Islet precursor cell (in vitro differentiated cells): ENCODE measurements at places on chromosomes 2 and 18.

DNA sequence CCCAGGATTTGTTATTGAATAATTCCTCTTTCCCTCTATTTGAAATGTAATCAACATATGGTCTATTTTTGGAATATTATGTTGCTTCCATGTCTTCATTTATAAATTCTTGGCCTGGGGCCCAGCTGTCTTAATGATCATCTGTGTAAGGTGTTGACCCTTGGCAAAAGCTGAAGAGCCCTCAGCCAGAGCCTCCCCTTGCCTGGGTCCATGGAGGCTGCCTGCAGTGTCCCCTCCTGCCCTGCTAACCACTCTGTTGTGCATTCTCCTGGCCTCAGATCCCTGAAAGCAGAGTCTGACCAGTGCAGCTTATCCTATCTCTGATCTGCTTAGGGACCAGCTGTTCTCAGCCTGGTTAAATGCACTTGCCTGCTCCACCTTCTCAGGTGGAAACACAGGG is 226.1 kb upstream of the APCDD1 start:
- DNase-seq, result no peak

- no peak for DNase-seq
These were observed 20.2 kb downstream of the CACNB4 start for GRCh38 chr2:152078662-152079061.

DNA sequence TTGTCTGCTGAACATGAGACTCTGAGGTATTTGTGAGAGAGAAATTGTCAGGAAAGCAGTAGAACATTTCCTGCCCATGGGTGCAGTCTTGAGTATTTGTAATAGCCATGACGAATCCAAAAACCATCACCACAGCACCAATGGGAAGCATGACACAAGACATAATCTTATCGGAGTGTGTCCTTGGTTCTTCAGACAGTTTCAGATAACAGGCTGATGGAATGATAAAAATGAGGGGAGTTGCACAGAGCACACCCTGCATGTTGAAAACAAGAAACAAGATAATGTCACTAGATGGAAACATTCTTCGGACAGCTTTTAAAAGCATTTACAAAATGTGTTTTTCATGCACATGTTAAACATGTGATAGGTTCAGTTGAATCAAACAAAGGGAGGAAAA is 56.9 kb downstream of the SLC38A11 start:
- no peak for DNase-seq

DNA sequence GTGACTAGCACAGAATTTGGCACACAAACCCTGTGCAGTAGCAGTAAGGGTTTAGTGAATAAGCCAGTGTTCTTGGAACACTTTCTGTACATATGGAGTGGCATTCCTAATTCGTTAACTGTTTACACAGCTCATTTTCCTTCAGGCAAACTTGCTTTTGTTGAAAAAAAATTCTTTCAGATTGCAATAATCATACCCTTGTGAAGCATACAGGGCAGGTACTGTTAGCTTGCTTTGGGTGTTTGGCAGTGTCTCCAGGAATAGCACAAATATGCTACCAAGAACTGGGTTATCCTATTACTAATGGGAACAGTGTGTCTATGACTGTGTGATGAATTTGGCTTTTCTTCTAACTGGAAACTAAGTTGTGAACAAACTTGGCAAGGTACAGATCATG is 33.4 kb downstream of the UGP2 start:
- no peak for DNase-seq

DNA sequence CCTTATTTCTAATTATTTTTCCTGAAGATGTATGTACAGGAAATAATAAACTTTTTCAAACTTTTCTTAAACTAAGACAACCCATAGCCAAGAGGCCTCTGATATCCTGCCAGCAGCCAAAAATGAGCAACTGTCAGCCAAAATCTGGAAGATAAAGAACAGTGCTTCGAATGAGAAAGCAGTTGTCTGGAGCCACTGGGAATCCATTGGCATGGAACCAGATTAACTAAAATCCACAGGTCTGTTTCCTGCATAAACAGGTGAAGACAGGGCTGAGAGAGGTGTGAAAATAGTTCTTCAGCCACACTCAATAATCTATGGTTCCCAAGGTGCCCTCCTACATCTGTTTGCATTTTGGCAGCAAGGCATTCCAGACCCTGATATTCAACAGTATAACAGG is 1076.7 kb upstream of the PIK3C3 start:
- DNase-seq, result no peak

DNA sequence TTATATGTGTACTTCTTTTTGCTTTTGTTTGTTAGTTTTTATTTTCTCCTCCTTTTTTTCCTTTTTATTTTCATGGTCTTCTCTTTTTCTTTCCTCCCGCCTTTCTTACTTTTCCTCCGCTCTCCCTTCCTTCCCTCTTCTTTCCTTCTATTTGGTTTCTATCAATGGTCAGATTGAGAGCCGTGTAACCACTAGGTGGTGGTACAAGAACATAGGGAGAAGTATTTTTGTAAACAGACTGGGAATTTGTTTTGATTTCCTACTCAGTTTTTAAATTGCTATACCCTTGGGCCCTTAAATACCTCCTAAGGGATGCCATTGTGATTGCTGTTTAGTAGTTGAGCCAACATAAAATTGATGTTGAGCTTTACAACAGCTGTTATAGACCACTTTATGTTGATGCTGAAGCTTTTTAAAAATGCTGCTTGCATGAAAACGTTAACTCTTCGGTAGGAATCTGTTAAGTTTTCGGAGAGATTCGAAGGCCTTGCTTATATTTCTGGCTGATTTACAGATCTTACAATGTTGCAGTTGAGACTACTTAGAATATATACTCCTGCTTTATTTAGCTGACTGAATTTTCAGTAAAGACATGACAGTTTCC is 124.2 kb downstream of the UBE2E3 start:
- no peak for DNase-seq

- DNase-seq, result peak; percentile 41
These were observed 561.9 kb upstream of the ID2 start for GRCh38 chr2:8119782-8120505.

DNA sequence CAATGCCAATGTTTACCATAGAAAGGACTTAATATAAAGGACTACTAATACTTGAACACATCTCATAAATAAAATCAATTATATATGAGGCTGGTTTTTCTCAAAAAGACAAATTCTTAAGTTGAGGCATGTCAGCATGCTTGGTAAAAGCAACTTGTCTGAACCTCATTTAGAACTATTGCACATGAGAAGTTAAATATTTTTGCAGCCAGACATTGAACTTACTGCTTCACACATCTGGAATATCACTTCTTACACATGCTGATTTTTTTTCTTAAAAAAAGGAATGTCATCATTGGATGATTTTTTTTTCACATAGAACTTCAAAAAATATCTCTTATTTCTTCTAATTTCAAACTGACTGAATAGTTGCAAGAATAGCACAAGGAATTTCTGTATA is 609.0 kb downstream of the EPHA4 start:
- no peak for DNase-seq

DNA sequence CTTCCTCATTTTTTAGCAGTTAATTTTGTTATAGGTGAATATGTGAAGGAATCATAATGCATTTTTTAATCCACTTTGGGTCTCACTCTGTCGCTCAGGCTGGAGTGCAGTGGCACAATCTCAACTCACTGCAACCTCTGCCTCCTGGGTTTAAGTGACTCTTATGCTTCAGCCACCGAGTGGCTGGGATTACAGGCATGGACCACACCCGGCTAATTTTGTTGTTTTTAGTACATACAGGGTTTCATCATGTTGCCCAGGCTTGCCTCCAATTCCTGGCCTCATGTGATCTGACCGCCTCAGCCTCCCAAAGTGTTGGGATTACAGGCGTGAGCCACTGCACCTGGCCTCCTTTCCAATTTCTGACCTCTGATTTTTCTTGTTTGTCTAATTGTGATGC is 17.7 kb downstream of the SCYGR5 start:
- DNase-seq, result no peak

DNA sequence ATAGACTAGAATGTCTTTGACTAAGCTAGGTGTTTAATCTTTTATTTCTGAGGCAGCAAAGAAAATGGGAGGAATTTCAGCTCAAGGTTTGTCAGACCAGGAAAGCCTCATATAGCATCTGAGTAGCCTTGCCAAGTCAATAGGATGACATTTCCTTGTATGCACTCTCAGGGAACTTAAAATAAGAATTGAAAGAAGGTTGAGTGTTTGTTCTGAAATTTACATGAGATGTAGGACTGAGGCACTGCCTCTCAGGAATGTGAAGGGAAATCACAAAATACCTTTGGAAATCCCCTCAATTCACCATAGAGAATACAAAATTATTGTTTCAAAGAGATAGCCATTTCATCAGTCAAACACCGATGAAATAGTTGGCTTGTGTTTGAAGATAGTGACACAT is 392.0 kb upstream of the NRP2 start:
- DNase-seq, result no peak

DNA sequence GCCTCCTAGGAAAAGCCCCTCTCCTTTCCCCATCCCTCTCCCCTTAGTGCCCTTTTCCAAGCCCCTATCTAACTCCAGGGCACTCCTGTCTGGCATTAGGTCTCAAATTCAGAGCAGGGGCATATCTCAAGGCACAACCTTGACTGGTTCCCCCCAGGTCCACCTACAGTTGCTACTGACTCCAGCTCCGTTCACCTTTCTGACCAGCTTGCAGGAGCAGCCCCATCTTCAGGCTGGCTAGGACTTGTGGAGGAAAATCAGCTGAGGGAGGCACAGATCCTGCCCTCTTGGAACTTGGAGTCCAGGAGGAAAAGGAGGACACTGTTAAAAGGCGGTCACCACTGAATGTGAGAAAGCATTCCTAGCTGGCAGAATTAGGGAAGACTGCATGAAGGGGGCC is 152.4 kb downstream of the ZFP36L2 start:
- no peak for DNase-seq

DNA sequence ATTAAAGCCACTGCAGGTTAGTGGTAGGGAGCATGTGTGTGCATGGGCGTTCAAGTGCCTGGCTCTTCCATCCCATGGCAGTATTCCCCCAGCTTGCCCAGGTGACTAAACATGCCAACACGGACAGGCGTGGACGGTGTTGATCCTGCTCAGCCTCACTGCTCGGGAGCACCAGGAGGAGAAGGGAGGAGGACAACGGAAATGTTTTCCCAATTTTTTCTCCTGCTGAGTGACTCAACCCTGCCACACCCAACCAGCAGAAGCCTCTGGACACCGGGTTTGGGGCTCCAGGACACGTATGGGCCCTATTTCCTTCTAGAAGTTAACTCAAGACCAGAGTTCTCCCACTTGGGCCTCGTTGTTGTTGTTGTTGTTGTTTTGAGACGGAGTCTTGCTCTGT is 139.1 kb downstream of the CYP26B1 start:
- peak; percentile 43 for DNase-seq

GRCh38 chr2:129777146-129777545 is 202.3 kb upstream of the RAB6C start:
- DNase-seq, result peak; percentile 35

- peak; percentile 50 for DNase-seq
These were observed 19.2 kb upstream of the CAB39 start for GRCh38 chr2:230693411-230693810.

- DNase-seq, result no peak
These were observed 37.3 kb upstream of the BMP10 start for GRCh38 chr2:68908392-68908970.

GRCh38 chr18:55326134-55326533 is 261.9 kb downstream of the TCF4 start:
- DNase-seq, result no peak

DNA sequence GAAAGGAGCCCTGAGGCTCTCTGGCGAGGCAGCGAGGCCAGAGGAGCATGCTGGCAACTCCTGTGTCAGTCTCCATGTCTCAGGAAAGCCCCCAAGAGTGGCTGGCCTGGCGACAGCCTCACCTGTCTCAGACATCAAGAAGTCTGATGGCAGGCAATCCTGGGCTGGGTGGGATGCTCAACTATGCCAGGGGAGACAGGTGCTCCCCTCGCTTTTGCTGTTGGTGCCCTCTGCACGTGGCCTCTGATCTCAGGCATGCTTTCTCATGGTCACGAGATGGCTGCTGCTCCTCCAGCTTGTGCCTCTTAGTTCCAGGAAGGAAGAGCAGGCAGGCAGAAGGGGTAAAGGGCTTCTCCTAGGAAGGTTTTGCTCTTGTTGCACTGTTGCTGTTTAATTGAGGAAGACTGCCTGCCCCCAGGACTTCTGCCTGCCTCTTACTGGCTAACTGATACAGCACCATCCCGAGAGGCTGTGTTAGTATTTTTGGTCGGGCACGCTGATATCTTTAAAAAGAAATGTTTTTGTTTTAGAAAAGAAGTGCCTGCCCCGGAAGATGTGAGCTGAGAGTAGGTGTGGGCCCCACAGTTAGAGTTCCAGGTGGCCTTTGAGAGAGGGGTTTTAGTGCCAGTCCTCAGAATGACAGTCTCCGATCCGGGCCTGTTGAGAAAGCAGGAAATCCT is 344.8 kb upstream of the HS6ST1 start:
- no peak for DNase-seq

DNA sequence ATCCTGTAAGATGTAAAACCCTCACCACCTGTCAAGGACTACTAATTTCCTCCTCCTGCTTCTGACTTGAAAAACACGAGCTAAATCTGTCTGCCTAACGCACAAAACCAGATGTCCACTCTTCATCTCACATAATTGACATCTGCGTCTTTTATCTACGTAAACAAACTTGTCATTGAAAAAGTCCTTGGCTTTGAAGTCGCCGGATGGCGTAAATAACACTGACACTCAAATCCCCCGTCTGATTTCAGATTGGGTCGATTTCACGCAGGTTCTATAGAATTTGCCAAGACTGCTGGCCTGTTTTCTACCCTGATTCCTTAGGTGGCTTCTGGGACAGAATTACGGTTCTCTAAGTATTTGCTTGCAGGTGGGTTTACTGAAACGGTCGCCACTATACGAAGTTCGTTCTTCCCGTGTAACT is 539 bp upstream of the MOB4 start:
- DNase-seq, result no peak

DNA sequence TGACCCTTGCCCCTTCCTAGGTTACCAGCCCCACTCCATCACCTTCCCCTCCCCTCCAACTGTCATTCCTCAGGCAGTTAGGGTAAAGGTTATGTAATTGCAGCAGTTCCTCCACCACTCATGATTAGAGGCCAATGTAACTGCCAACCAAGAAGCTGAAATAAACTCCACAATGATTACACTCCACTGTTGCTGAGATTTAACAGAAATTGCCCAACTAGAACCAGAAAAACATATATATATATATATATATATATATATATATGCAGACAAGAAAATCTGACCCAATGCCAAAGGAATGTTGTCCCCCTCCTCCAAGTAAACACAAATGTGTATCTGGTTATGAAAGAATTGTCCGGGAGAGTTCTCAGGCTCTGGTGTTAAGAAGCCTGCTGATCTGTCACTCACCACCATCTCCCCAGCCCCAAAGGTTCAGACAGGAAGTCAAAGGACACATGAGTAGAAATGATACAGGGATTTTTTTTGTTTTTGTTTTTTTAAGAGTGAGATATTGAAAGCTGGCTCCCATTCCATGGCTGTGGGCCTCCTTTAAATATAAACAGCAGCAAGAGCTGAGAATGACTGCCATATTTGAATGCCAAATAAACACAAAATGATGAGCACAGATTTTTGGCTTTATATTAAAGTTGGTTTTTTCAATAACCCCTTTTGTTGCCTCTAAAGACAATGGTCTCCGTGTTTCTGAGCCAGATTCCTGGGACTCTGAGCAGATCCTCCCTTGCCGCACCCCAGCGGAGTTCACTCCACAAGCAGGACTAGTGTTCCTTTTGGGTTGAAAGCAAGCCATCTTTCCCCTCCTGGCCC is 127.2 kb upstream of the MAPRE2 start:
- peak; percentile 68 for DNase-seq
